ENCODE measurements at places on chromosomes 13 and 19.
A peak's percentile ranks its signal among the peaks of the same experiment; 100 is the strongest.

DNA sequence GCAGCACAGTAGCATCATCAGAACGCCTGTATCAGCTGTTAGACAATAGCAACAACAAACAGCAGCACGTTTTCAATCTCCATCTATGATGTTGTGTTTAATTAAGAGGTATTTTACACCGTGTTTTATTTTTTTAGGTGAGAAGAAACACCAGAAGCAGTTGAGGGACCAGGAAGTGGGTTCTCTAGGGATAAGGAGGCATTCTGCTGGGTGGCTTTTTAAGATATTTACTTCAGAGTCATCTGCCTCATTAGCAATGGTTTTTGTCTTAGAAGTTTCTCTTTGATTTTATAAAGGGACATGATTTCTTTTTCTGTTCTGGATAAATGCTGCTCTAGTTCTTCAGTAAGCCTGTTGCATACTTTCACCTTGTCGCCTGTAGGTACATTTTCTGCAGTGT, 8.2 kb downstream of the CKAP2 start:
- DNase-seq: no peak

GRCh38 chr19:55907746-55908145, 24.4 kb downstream of the NLRP13 start:
- no peak for DNase-seq

- DNase-seq: no peak
These were observed 1719.7 kb upstream of the SLC10A2 start for GRCh38 chr13:104785952-104786351.

- no peak for DNase-seq
These were observed 27.4 kb downstream of the ZNF20 start for GRCh38 chr19:12112701-12113100.

DNA sequence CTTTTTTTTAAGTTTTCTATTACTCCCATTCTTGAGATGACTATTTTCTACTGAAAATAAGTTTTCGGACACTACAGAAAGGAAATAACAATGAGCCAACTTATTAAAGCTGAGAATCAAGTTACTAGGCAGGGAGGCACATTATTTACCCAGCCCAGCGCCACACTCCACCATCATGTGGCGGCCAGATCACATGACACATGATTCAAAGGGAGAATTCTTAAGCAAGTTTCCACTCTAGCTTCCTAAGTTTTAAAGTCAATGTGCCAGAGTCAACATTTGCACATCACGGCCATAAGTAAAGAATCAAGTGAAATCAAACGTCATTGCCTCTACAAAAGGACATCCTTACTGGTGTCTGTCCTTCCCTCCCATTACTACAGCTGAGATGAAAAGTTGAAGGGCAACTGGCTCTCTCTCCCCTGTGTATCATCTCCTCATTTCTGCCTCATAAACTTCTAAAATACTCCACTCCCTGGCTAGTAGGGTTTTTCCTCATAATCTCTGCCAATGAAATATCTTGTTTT, 81.7 kb downstream of the KLF12 start:
- DNase-seq: no peak

GRCh38 chr19:2722541-2723344, 1.6 kb upstream of the DIRAS1 start:
- DNase-seq: no peak

- DNase-seq: no peak
These were observed 655 bp upstream of the S1PR5 start for GRCh38 chr19:10517760-10518443.

GRCh38 chr13:26348966-26349365, 95.0 kb downstream of the CDK8 start:
- no peak for DNase-seq

DNA sequence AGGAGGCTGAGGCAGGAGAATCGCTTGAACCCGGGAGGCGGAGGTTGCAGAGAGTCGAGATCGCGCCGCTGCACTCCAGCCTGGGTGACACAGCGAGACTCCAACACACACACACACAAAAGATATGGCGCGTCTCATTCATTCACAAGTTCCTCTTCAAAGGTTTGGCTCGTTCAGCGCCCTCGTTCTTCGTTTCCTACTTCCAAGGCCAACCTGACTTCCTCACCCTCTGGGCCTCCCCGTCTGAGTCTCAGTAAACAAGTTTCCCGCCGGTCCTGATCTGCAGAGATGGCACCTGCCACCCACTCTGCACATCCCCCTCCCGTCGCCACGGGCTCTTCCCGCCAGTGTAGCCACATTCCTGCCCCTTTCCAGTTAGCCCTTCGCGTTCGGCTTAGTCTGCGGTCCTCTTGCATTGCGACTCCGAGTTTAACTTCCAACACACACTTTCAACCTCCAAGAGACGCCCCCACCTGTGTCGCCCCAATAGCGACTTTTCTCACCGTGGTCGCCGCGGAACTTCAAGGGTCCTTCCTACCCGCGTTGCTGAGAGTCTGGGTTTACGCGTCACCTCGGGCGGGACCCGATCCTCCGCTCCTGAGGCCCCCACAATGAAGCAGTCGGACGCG, 1.3 kb upstream of the BSG start:
- DNase-seq: peak; percentile 43

DNA sequence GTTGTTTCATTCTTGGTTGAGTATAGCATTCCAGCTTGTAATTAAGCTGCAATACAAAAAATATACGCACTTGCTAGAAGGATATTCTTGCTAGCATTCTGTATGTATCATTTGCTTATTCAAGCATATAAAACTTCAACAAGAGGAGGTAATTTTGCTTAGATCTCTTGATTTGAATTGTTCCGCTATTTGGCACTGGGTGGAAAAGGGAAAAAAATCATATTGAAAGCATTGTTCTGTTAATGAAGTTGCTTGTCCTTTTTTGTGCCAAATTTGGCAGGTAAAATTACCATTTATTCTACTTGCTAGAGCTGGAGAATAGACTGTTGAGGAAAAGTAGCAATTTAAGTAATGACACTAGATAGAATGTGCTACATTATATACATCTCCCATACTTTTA, 190.2 kb downstream of the GGACT start:
- DNase-seq: no peak

DNA sequence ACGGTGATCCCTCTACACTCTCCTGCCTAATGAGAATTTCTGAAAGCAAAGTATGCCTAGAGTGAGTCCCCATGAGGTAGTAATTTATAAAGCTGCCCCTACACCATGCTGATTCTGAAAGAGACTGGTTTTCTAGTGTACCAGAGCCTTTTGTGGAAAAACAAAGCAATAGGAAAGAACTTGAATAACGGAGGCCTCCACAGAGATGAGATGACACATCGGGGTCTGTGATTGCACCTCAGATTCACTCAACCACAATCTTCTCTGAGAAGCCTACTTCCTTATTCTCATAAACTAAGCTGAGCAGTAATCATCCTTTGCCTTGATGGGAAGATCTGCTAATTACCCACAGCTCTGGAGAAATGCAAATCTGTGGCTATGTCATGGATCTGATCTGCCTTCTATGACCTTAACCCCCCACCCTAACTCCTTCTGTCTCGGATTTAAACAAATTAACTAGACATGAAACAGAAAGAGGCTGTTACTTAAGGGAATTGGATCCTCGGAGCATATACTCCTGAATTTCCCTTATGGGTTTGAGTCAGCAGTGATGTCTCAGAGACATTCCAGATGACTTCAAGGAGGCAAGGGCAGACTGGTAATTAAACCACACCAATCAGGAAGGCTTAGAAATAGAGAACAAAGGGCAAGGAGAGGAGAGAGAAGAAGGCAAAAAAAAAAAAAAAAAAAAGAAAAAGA, 128.0 kb downstream of the DCT start:
- no peak for DNase-seq

- DNase-seq: no peak
These were observed 51.3 kb downstream of the ERICH6B start for GRCh38 chr13:45564133-45564776.

- no peak for DNase-seq
These were observed 5.7 kb downstream of the LENG1 start for GRCh38 chr19:54153731-54154326.

DNA sequence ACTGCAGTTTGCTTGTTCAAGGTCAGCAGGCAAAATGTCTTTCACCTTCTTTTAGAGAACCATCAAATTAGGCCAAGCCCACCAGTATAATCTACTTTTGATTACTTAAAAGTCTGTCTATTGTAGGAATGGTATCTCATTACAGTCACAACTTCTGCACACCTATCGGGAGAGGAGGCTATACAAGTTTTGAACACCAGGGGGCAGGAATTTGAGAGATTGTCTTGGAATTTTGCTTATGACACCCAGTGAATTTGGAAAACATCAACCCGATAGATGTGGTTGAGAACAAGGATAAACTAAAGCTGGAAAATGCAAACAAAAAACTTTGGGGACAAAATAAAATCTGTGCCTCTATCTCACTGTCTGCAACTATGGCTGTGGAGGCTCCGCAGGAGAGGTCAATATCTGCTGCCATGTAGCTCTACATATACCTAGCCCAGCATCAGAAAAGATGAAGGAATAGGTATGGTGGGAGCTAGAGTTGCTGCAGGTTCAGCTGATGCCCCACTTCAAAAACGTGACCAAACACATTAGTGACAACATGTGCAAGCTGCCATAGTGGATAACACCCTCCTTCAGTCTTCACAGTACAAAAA, 1299.2 kb upstream of the SPRY2 start:
- no peak for DNase-seq

- no peak for DNase-seq
These were observed 709 bp downstream of the ATP8A2 start for GRCh38 chr13:25372284-25373081.

DNA sequence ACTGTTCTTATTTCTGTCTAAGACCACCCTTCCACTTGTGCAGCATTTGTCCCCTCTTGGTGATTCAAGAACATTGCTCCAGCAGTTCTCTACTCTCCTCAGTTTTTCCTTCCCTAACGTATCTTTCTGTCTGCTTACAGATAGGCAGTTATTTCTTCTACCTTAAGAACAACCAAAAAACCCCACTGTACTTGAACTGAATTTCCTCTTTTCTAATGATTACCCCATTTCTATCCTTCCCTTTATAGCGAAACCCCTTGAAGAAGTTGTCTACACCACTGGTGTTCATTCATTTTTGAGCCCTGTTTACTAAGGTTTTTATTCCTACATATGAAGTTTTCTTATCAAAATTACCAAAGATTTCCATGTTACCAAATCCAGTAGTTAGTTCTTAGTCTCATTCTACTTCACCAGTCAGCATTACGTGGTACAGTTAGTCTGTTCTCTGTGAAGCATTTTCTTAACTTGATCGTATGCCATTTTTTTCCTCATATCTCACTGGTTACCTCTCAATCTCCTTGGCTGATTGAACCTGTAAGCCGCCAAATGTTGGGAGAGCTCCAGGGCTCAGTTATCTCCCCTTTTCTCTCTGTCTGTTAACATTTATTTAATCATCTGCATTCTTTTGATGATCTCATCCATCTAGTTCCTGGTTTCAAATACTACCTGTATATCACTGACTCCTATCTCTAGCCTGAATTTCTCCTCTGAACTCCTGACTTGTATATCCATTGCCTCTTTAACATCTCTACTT, 9.0 kb downstream of the LSM14A start:
- DNase-seq: no peak

DNA sequence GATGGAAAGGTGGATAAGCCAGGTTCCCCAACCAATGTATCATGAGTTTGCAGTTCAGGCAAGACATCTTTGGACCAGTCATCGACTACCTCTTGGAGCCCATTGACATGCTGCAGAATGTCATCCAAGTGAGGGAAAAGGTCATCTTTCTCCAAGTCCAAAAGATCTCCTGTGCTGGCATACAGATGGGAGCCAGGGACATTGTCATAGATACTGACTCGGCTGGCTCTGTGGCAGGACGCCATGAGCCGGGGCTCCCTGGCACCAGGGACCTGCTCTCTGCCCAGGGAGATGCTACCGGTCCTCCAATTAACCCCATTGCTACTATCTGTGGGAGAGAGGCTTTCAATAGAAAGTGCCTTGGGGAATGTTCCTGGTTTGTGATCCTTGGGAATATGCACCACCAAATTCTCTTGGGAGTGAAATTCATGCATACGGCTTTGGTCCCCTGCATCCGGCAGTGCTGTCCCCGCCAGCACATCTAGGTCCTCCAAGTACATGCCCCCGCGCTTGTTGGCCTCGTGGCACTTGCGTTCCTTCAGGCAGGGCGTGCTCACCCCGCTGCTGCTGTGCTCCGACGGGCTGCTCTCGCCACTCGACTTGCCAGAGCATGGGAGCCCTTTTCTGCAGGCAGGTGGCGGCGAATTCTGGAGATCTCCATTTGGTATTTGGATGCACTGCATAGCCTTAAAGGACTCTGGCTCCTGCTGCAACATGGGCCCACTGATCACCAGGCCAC, 113.0 kb downstream of the KL start:
- no peak for DNase-seq

GRCh38 chr19:15199661-15200552, 888 bp downstream of the NOTCH3 start:
- DNase-seq: no peak

- no peak for DNase-seq
These were observed 9.0 kb upstream of the ACSBG2 start for GRCh38 chr19:6126335-6126974.

- no peak for DNase-seq
These were observed 81.0 kb upstream of the SLC7A1 start for GRCh38 chr13:29676535-29676934.

GRCh38 chr13:40652588-40652940, 13.9 kb downstream of the FOXO1 start:
- DNase-seq: no peak
